ENCODE measurements at places on chromosomes 1 and 21.

- no peak for DNase-seq
Measured at GRCh38 chr1:199561334-199561733, 466.2 kb upstream of the NR5A2 start.

DNA sequence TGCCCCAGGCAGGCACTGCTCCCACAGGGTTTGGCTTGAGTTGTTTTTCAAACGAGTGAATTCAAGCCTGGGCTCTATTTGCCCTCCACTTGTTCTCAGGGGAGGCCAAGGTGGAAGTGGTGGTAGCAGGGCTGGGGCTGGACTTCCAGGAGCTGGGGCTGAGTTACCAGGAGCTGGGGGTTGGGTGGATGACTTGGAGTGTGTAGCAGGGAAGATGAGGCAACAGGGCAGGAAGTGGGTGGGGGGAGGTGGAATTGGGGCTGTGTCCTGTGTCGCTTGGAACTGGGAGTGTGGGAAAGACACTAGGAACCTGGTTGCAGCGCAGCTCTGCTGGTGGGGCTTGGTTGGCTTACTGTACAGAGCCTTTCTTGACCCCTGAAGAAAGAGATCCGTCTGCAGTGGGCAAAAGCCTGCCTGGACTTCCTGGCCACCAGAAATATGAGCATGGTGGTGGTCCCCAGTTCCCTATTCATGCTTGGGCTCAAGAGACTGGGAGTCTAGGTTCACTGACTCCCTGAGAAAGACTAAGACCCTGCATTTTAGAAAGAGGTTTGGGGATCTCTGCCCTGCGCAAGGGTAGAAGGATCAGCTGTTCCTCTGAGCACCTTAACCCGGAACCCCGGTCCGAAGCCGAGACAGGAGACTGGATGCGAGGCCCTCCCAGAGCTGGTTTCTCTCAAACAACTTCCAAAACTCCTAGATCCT lies 3.1 kb downstream of the TFAP2E start:
- DNase-seq: no peak

GRCh38 chr1:76759950-76760349 lies 107.3 kb upstream of the ST6GALNAC5 start:
- peak; percentile 35 for DNase-seq

DNA sequence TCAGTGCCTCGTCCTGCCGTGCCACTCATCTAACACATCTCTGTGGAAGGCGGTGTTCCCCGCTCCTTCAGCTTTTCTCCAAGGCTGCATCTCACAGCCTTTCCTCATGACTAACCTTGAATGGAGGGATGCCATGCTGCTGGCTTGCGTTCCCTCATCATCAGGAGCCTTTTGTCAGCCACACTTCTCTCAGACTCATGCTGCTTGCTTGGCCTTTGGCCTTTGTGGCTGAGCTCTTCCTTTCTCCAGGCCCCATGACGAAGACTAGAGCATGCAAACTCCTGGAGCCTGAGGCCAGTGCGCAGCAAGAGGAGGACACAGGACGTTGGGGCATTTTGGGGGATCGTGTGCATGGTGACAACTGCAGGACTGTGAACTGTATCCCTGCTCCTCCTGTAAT lies 70.8 kb downstream of the SYT2 start:
- DNase-seq: no peak

DNA sequence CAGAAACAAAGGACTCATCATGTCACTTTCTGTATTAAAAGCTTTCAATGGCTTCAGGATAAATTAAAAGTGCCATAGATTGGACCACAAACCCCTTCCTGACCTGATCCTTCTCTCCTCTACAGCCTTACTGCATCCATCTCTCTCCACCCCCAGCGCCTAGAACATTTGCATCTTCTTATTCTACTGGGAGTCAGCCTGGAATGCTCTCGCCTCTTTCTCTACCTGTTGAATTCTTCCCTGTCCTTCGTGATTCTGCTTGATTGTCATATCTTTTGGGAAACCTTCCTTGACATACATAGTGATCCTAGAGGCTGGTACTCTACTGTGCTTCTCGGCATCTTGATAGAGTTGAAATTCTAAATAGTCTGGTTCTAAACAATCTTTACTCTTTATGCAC lies 332.0 kb upstream of the PBX1 start:
- no peak for DNase-seq

DNA sequence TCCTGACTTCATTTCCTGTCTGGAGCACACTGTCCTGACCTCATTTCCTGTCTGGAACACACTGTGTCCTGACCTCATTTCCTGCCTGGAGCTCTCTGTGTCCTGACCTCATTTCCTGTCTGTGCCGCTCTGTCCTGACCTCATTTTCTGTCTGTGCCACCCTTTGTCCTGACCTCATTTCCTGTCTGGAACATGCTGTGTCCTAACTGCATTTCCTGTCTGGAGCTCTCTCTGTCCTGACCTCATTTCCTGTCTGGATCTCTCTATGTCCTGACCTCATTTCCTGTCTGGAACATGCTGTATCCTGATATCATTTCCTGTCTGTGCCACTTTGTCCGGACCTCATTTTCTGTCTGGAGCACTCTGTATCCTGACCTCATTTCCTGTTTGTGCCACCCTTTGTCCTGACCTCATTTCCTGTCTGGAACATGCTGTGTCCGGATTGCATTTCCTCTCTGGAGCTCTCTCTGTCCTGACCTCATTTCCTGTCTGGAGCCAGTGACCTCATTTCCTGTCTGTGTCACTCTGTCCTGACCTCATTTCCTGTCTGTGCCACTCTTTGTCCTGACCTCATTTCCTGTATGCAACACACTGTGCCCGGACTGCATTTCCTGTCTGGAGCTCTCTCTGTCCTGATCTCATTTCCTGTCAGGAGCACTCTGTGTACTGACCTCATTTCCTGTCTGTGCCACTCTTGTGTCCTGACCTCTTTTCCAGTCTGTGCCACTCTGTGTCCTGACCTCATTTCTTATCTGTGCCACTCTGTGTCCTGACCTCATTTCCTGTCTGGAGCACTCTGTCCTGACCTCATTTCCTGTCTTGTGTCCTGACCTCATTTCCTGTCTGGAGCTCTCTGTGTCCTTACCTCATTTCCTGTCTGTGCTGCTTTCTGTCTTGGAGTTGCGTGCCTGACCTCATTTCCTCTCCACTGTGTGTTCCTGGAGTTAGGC lies 27.6 kb downstream of the SKI start:
- peak; percentile 76 for DNase-seq

- DNase-seq: no peak
Measured at GRCh38 chr1:175073633-175074032, 6.0 kb downstream of the TNN start.

- DNase-seq: no peak
Measured at GRCh38 chr1:18426580-18426979, 54.1 kb upstream of the KLHDC7A start.

- no peak for DNase-seq
Measured at GRCh38 chr1:96978444-96978843, 256.9 kb downstream of the PTBP2 start.

DNA sequence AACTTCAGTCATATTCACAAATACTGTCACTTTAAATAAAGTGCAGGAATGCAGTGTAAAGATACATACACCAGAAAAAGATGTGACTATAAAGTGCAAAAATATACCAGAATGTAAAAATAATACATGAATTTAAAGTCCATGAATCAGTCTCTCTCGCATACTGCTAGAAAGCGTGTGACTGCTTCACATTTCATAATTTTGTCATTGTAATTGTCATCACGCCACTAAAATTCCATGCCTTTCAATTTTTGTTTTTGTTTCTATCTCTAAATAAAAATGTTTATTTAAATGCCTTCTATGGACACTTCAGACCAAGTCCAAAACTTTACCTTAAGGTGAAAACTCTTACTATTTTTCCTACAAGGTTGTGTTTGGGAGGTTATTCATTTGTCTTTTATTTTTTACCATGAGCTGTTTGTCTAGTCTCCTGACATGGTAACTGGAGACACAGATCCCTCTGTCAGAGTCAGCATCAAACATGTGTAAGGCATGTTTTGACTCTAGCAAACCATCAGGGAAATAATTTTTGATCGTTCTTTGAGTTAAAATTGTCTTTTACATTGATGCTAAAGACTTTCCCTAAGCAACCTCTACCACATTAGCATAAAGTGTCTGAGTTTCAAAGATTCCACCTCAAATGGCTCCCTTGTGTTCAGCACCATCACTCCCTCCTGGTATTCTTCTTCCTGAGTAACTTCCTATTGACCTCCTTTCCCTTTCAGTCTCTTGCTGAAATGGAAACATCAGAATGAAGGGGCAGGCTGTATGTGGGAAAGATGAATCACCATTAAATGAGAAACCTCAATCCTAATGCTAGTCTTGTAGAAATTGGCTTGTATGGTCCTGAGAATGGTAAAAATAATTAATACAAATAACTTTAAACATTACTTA lies 14.0 kb upstream of the AIM2 start:
- peak; percentile 78 for DNase-seq

- no peak for DNase-seq
Measured at GRCh38 chr21:35520856-35521255, 471.8 kb upstream of the RUNX1 start.

DNA sequence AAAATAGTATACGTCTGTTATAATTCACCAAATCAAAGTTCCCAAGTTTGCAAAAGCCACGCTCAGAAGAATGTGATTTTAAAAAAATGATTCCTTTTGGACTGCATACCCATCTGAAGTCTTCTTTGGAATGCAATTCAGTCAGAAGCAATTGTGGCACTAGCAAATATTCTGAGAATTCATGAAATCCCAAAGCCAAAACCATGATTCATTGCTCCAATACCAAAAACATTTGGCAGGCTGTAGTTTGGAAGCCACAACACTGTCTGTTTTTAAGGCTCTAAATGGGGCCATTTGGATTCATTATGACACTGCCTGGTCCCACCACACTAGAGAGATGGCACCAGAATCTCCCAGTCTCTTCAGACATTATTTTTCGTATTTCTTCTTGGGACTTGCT lies 21.8 kb upstream of the LRRC53 start:
- no peak for DNase-seq

DNA sequence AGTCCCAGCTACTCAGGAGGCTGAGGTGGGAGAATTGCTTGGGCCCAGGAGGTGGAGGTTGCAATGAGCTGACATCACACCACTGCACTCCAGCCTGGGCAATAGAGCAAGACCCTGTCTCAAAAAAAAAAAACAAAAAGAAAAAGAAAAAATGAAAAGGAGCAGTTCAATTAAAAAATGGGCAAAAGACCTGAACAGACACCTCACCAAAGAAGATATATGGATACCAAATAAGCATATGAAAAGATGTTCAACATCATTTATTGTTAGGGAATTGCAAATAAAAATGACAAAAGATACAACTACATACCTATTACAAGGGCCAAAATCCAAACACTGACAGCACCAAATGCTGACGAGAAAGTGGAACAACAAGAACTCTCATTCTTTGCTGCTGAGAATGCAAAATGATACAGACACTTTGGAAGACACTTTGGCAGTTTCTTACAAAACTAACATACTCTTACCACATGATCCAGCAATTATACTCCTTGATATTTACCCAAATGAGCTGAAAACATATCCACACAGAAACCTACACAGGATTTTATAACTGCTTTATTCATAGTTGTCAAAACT lies 28.7 kb upstream of the ATP5PO start:
- no peak for DNase-seq

GRCh38 chr1:39632682-39633417 lies 6.6 kb downstream of the HEYL start:
- no peak for DNase-seq

DNA sequence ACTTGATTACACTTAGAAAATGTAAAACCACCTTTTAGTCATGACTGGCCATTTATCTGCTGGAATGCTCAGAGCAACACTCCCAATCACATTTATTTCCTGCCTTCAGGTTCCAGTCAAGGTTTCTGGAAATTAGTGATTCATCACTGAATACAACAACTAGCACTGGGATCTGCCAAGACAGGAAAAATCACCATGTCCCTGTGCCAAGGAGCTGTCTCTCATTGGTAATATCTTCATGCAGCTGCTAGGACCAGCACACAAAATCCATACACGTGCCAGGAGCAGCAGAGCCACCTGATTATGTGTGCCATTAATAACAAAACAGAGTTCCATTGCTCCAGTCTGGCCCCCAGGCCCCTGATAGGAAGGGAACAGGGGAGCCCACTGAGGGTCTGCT lies 194.6 kb downstream of the TNR start:
- peak; percentile 68 for DNase-seq

DNA sequence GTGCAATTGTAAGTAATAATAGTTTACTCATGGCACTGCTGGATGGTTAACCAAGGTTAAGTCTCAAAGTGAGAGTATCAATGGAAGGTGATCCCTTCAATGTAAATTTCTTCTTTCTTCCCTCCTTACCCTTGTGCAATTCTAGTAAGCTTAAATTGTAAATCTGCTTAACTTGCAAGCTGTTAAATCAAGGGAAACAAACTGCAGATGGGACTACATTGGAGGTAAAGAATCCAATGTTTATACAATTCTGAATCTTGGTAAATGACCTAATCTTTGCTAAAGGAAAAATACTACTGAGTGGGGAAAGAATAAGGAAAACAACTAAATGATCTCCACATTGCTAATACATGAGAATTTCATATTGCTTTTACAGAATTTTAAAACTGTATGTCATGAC lies 6.7 kb upstream of the CD55 start:
- DNase-seq: peak; percentile 35

DNA sequence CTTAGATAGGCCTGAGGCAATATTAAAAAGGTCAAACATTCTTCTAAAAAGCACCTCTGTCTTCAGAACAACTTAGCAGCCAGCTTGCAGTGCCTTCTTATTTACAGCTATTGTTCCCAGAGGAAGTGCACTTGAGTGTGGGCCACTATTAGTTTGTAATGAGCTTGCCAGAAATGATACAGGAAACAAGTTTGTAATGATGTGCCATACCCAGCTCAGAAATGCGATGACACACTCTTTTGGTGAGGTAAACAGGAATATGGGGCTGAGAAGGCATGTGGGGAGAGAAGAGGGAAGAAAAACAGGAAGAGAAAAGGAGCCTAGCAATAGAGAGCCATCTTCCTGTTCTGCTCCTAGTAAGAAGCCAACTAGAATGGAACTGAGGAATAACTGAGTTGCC lies 295.4 kb downstream of the AGBL4 start:
- DNase-seq: peak; percentile 50

- no peak for DNase-seq
Measured at GRCh38 chr1:18282851-18283600, 175.4 kb downstream of the IGSF21 start.

DNA sequence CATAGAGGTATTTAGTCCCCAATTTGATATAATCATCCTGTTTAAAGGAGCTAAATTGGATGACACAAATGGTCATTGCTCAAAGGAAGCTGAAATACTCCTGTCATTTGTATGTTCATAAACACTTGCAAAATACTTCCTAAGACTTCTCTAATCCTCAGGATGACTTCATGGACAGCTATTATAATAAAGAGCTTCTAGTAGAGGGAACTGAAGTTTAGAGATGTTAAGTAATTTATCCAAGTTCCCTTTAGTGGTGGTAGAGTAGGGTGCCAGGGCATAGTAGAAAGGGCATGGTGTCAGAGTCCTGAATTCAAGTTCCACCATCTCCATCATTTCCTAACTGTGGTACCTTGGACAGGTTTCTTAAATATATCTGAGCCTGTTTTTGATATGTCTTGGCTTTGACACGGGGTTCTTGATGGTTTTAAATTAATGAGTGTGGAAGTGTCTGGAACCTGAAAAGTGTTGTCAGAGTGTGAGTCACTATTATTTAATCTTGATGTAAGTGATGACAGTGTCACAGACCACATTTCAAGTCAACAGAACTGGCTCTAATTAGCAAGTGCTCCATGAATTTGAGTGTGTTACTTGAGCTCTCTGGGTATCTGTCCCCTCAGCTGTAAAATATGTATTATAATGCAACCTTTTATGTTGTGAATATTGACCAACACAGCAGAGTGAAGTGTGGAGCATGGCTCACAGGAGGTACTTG lies 12.1 kb upstream of the GBP6 start:
- DNase-seq: peak; percentile 56

Data from bronchial epithelial cell (primary cell).